Ovary (tissue), 10 donors: ENCODE measurements at places on chromosomes 2 and 18. TPM values are rescaled to one million over a fixed set of nuclear protein-coding genes. Genes with fewer than 3 reads are reported as not detected.

DOK6 gene
- 3.5 TPM for polyA plus RNA-seq

FAM228A gene
- polyA plus RNA-seq: 2.0 TPM

STARD6 gene
- polyA plus RNA-seq: not detected

BUB1 gene
- 2.3 TPM for polyA plus RNA-seq

VIL1 gene
- polyA plus RNA-seq: not detected

CFAP221 gene
- 0.24 TPM for polyA plus RNA-seq

RGPD3 gene
- polyA plus RNA-seq: 0.15 TPM

AQP12A gene
- polyA plus RNA-seq: not detected

TCF23 gene
- polyA plus RNA-seq: 31.7 TPM

SLC9A4 gene
- not detected for polyA plus RNA-seq

FAHD2B gene
- polyA plus RNA-seq: 30.1 TPM

ARHGAP25 gene
- polyA plus RNA-seq: 30.5 TPM

DIPK1C gene
- polyA plus RNA-seq: not detected

DUSP19 gene
- polyA plus RNA-seq: 3.4 TPM

TFCP2L1 gene
- 0.17 TPM for polyA plus RNA-seq

TMEM150A gene
- 17.8 TPM for polyA plus RNA-seq

PCARE gene
- polyA plus RNA-seq: 0.50 TPM

IGFBP2 gene
- polyA plus RNA-seq: 47.2 TPM

SAG gene
- not detected for polyA plus RNA-seq

CDCA7 gene
- 0.96 TPM for polyA plus RNA-seq
